Thoracic aorta (tissue), 2 donors: ENCODE measurements at places on chromosomes 11 and 22. TPM values are rescaled to one million over a fixed set of nuclear protein-coding genes. Genes with fewer than 3 reads are reported as not detected.

- H3K27me3 ChIP-seq = no peaks in the 10 kb centered on the region
- DNase-seq = peak; percentile 69
- no peak overlapping the region for H3K4me3 ChIP-seq
- peak overlapping the region; percentile 81 for H3K27ac ChIP-seq
These were observed 205.6 kb downstream of the ADAMTS15 start for GRCh38 chr11:130653838-130654636.

- no peaks in the 10 kb centered on the region for H3K36me3 ChIP-seq
- DNase-seq = no peak
- H3K4me1 ChIP-seq = peaks cover 3% of the 10 kb centered on the region
- peak within 1 kb of the TSS; percentile 85 for H3K4me3 ChIP-seq
- no peaks in the 10 kb centered on the region for H3K27me3 ChIP-seq
These were observed at the start of gene PHLDA2 for GRCh38 chr11:2928605-2929530. PHLDA2 (minus strand) TSS chr11:2929420; CDS start chr11:2929364, 56 bp downstream.

DNA sequence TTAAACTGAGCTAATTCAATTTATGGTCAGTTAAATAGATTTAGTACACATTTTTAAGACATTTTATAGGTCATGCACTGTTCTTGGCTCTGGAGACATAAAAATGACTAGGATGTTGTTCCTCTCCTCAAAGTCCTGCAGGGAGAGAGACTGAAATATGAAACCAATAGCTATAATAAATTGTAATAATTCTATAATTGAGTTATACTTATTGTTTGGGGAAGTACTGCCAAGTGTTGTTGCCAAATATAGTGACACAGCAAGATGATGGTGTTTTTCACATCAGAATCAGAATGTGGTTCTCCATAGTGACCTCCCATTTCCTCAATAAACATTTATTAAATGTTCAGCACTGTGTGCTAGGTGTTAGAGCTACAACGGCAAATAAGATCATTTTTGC, 470.6 kb downstream of the NTM start:
- no peak for DNase-seq
- no peaks in the 10 kb centered on the region for H3K27me3 ChIP-seq
- H3K27ac ChIP-seq = no peak overlapping the region
- H3K4me3 ChIP-seq = no peak overlapping the region
- H3K4me1 ChIP-seq = no peaks in the 10 kb centered on the region
- no peaks in the 10 kb centered on the region for H3K36me3 ChIP-seq

DNA sequence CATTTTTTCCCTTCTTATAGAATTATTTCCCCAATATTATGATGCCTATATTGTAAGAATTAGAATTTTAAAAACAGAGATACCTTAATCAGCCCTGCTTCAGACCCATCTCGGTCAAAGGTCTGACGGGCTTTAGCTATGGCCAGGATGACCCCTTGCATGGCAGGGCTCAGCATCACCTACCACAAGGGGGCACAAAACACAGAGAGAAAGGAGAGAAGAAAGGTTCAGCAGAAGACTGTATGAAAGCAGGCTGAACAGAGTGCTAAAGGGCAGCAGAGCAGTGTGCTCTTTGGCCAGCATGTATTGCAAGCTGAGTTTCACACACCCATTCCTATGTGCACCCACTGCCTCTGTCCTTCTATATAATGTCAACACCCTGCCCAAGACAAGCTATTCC, 26.8 kb downstream of the CLDN25 start:
- no peak overlapping the region for H3K27ac ChIP-seq
- no peaks in the 10 kb centered on the region for H3K27me3 ChIP-seq
- DNase-seq = no peak
- H3K4me3 ChIP-seq = no peak overlapping the region
- peaks cover 50% of the 10 kb centered on the region for H3K36me3 ChIP-seq
- no peaks in the 10 kb centered on the region for H3K4me1 ChIP-seq

GRCh38 chr22:37334859-37335805, 52.8 kb downstream of the CYTH4 start:
- H3K4me1 ChIP-seq = no peaks in the 10 kb centered on the region
- DNase-seq = no peak
- H3K27me3 ChIP-seq = peaks cover 17% of the 10 kb centered on the region
- H3K36me3 ChIP-seq = no peaks in the 10 kb centered on the region
- H3K27ac ChIP-seq = no peak overlapping the region

DNA sequence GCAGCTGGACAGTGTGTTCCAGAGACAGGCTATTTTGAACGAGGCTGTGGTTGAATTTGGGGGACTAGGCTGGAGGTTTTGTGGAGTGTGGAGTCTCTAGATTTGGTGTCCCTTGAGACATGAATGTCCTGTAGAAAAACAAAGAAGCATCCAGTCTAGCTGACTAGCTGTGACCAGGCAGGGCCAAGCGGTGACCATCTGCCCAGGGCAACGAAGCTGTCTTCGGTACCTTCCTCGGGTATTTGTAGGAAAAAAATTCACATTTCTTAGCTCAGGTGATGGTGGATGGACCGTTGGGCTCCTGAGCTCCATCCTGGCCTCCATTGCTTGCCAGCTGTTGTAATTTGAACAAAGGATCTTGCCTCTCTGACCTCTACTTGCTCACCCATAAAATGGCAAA, 557.3 kb downstream of the MIAT start:
- no peaks in the 10 kb centered on the region for H3K27me3 ChIP-seq
- peaks cover 36% of the 10 kb centered on the region for H3K4me1 ChIP-seq
- H3K27ac ChIP-seq = peak overlapping the region; percentile 72
- no peak overlapping the region for H3K4me3 ChIP-seq

GRCh38 chr11:35598254-35599125, 19.8 kb upstream of the FJX1 start:
- no peak overlapping the region for H3K4me3 ChIP-seq
- no peak for DNase-seq
- no peaks in the 10 kb centered on the region for H3K27me3 ChIP-seq
- H3K36me3 ChIP-seq = no peaks in the 10 kb centered on the region
- no peaks in the 10 kb centered on the region for H3K4me1 ChIP-seq

FXYD6 gene
- 17.8 TPM for total RNA-seq

DNA sequence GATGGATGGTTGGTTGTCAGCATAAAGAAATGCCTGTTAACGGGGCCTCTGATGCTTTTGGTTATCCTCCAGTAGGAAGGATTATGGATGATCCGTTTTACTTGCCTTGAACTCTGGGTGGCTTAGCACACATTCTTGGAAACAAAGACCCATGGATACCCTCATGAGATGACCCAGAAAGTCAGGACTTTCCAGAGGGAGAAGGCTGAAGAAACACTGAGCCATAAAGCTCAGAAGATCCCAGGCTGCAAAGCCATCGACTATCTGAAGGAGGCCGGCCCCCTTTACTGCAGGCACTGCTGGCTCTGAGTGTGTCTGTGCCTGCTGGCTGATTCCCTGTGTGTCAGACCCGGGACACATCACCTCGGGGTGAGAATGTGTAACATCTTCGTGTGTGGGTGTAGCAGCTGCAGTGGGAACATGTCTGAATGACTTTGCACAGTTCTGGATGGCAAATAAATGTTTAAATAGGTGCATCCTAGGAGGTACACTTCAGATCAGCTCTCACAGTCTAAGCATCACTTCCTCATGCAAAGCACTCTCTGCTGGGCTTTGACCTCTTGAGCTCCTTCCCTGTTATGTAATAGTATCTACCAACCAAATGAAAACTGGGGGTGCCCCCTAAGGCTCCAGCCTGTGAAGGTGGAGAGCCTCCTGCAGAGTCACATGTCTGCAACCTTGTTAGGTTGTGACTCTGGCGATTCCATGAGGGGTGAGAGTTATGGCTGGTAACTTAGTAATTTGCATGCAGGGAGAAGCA, 1084.9 kb downstream of the TBC1D22A start:
- DNase-seq = no peak
- no peaks in the 10 kb centered on the region for H3K27me3 ChIP-seq
- H3K36me3 ChIP-seq = no peaks in the 10 kb centered on the region
- no peak overlapping the region for H3K4me3 ChIP-seq
